ENCODE measurements at places on chromosomes 13 and 19. TPM values are rescaled to one million over a fixed set of nuclear protein-coding genes. Genes with fewer than 3 reads are reported as not detected.

DNA sequence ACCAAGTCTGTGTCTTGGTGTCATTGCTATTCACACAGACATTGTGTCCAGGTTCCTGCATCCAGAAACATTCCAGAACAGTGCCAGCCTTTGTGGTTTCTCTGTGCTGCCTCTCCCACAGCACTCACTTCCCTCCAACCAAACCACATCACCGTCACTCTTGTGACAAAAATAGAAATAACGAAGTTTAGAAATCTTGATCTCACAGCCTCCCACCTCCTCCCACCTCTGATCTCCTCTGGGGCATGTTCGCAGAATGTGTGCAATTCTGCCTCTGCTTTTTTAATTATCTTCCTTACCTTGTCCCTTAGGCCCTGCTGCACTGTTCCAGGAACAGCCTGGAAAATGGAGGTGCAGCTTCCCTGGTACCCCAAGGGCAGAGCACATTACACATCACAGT is 8.7 kb upstream of the SERPINE3 start:
- no peak for DNase-seq

- DNase-seq, result no peak
Observed at GRCh38 chr19:48628486-48629296, 8.5 kb downstream of the DBP start.

GRCh38 chr13:97435794-97436193 is 1.8 kb downstream of the RAP2A start:
- DNase-seq, result no peak

Gene ARGLU1
- 159 TPM for polyA plus RNA-seq

GRCh38 chr13:50437252-50437651 is 406.2 kb downstream of the DLEU7 start:
- no peak for DNase-seq

- DNase-seq, result no peak
Observed at GRCh38 chr13:80664950-80665349, 324.0 kb upstream of the SPRY2 start.

DNA sequence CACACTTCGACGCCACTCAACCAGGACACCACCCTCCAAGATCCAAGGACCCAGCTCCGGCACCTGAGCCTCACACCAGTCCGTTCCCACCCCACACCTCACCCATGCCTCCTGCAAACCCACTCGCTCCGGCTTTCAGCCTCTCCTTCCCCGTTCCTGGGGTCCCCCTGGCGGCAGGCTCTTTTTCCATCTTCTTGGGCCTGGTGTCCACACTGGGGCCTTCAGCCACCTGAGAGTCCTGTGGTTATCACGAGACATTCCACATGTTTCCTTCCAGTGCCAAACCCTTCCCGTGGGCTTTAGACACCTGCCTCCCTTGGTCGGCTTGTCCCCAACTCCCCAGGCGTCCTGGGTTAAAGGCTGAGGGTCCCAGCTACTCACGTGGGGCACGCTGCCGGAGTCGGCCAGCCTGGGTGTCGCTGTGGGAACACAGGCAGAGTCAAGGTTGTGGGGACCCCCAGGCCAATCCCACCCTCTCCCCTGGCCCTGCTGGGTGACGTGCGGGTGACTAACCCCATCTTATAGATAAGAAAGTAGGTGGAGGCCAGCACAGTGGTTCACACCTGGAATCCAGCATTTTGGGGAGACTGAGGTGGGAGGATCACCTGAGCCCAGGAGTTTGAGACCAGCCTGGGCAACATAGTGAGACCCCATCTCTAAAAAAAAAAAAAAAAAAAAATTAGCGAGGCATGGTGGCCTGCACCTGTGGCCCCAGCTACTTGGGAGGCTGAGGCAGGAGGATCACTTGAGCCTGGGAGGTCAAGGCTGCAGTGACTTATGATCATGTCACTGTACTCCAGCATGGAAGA is 1.9 kb downstream of the JSRP1 start:
- DNase-seq, result peak; percentile 89

- no peak for DNase-seq
Observed at GRCh38 chr19:31350033-31350692, 927 bp upstream of the TSHZ3 start.

Gene ADPRHL1
- 0.96 TPM for polyA plus RNA-seq

GRCh38 chr19:43675269-43675879 is 5.4 kb upstream of the PLAUR start:
- DNase-seq, result peak; percentile 32

GRCh38 chr13:113863524-113864272 is at the start of gene GAS6:
GAS6 (minus strand) TSS chr13:113864076; CDS start chr13:113863920, 156 bp downstream.
- peak; percentile 48 for DNase-seq

DNA sequence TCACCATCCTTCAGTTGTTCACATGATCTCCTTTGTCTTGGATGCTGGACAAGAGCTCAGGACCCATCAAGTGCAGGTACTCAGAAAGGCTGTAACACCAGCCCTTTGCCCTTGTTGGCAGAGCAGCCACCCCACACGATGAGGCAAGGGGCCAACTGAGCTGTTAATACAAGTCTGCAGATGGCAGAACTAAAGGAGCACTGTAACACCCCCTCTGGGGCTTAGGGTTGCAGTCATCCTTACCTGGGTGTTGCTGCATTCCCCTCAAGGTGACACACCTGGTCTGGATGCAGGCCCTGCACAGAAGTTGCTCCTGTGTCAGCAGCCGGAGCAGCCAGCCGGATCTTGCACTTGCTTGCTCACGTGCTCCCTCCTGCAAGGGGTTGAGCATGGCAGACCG is 52.0 kb downstream of the STARD13 start:
- no peak for DNase-seq
